Epithelial cell of prostate (primary cell): ENCODE measurements at places on chromosomes 7 and 10.

DNA sequence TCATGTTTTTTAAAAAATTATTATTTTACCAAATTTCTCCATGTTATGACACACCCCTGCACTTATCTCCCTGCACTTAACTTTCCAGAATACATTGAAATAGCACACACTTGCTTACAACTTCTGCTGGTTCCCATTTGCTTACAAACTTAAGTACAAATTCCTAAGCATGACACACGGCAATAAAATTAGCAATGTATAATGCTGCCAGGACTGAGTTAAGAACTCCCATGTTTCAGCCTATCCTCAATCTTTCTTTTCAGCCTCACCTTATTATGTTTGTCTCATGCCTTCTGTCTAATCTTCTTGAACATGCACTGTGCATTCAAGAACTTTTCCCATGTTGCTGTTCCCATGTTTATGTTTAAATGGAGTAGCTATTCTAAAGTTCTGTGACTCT is 40.8 kb downstream of the PRPS1L1 start:
- peak; percentile 14 for DNase-seq

- no peak for DNase-seq
Measured at GRCh38 chr7:114944745-114945625, 23.1 kb downstream of the MDFIC start.

GRCh38 chr7:157634401-157635147 is 297.8 kb downstream of the DNAJB6 start:
- DNase-seq: no peak

- no peak for DNase-seq
Measured at GRCh38 chr7:19762631-19763030, 10.8 kb downstream of the TMEM196 start.

GRCh38 chr7:41103331-41103730 is 599.6 kb downstream of the INHBA start:
- DNase-seq: no peak

GRCh38 chr7:105413887-105414437 is 25.2 kb upstream of the SRPK2 start:
- no peak for DNase-seq

DNA sequence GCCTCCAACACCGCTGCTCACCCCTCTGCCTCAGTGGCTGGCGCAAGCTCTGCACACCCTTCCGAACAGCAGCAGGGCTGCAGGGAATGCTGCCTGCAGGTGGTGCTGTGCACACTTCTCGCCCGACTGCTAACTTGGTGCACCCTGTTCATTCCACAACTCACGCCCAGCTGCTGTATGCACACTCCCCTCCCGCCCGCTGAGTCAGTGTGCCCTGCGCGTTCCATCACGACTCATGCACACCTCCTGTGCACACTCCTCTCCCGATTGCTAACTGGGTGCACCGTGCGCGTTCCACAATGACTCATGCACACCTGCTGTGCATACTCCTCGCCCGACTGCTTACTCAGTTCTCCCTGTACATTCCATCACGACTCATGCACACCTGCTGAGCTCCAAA is 21.5 kb downstream of the ADARB2 start:
- no peak for DNase-seq
